Fibroblast of pulmonary artery (primary cell): ENCODE measurements at places on chromosomes 4 and X.

GRCh38 chrX:44795945-44796450 lies 47.8 kb upstream of the DUSP21 start:
- peak; percentile 0 for DNase-seq

- no peak for DNase-seq
Measured at GRCh38 chr4:152943672-152944071, 7.5 kb downstream of the FHDC1 start.

DNA sequence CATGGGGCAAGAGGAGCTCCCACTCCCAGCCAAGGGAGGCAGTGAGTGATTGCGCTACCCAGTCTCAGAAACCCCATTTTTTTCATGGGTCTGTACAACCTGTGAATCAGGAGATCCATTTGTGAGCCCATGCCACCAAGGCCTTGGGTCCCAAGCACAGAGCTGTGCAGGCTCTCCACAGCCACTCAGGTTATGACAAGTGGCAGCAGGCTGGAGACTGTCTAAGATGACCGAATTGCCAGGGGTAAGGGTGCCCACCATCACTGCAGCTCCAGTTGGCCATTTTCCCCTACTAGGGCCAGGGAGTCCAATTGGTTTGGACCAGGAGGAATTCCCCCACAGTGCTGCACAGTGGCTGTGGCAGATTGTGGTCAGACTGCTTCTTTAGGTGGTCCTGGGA lies 407.5 kb upstream of the KLHL4 start:
- DNase-seq = no peak

GRCh38 chr4:151361966-151362365 lies 36.6 kb upstream of the SH3D19 start:
- DNase-seq = no peak

DNA sequence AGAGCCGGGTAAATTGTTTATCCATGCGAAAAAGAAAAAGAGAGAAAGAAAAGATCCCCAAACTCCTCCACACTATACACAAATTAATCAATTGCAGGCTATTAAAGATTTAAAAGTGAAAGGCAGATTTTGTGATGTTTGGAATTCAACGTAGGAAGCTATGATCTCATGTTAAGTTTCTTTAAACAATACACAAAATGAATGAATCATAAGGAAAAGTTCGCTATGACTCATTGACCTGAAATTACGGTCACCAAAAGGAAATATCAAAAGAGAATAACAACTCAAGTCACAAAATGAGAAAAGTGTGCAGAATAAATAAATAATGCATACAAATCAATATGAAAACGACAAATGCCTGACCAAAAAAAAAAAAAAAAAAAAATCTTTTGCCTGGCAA lies 28.6 kb downstream of the CLNK start:
- peak; percentile 74 for DNase-seq
